Esophagus muscularis mucosa (tissue), 4 donors: ENCODE measurements at places on chromosomes 3 and 15.

- DNase-seq, result no peak
- H3K36me3 ChIP-seq, result no peaks in the 10 kb centered on the region
- H3K4me1 ChIP-seq, result no peaks in the 10 kb centered on the region
- no peaks in the 10 kb centered on the region for H3K27me3 ChIP-seq
- no peak overlapping the region for H3K4me3 ChIP-seq
Observed at GRCh38 chr3:22922317-22922716, 280.8 kb upstream of the UBE2E2 start.

DNA sequence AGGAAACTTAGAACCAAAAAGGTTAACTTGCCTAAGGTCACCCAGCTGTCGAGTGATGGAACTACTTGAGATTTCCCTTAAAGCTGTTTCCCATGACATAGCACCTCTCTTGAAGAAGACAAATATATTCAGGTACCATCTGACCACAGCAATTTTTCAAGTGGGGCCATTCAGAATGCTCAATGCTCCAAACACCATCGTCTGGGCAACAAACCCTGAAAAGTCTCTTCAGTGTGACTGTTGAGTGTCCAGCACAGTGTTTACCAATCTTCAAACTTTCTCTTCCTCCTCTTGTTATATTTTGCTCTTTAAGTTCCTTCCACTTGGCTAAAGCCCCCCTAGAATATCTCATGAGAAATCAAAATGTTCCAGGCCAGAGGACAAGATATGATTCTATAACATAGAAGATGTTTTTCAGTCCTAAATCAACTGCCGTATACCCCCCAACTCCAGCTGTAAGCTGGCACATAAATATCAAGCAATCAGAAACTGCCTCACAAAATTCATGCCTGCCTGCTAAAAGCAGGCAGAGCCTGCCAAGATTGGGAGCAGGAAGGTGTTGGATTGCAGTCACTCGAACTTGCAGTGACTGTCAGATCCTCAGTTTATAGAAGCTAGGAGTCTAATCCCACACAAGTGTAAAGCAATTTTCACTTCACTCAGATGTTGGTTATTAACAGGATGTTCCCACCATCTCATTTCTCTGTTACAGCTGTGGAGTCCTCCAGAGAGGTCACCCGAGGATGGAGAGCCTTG is 230.5 kb upstream of the MRPL3 start:
- no peaks in the 10 kb centered on the region for H3K36me3 ChIP-seq
- H3K27me3 ChIP-seq, result no peaks in the 10 kb centered on the region
- no peaks in the 10 kb centered on the region for H3K4me1 ChIP-seq
- H3K4me3 ChIP-seq, result no peak overlapping the region

- no peaks in the 10 kb centered on the region for H3K4me1 ChIP-seq
- H3K36me3 ChIP-seq, result peaks cover 4% of the 10 kb centered on the region
- DNase-seq, result no peak
Observed at GRCh38 chr3:131047582-131047981, 20.9 kb downstream of the NEK11 start.

- H3K27me3 ChIP-seq, result no peaks in the 10 kb centered on the region
- H3K4me3 ChIP-seq, result peak within 1 kb of the TSS; percentile 15
- no peak for DNase-seq
- H3K27ac ChIP-seq, result peak within 1 kb of the TSS; percentile 11
Observed at GRCh38 chr3:183555541-183556081, at the start of gene KLHL6. KLHL6 (minus strand) TSS chr3:183555706; CDS start chr3:183555653, 53 bp downstream.

DNA sequence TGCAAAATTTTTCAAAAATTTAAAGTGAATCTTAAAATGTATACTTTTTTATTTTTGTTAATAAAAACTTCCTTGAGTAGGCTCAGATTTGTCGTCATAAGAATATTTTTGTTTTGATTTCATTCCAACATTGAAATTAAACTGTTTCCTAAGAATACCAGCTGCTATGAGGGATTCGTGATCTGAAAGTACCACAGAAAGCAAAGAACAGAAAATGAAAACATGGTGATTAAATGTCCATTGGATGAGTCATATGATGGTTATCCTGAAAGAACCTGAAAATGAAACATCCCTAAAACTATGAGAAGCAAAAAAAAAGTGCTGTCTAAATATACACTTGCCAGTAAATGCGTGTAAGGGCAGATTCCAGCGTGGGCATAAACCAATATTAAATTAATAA is 143.8 kb downstream of the GMNC start:
- no peak overlapping the region for H3K27ac ChIP-seq
- H3K4me3 ChIP-seq, result no peak overlapping the region
- H3K4me1 ChIP-seq, result no peaks in the 10 kb centered on the region
- DNase-seq, result no peak
- H3K27me3 ChIP-seq, result no peaks in the 10 kb centered on the region

- H3K27me3 ChIP-seq, result no peaks in the 10 kb centered on the region
- no peaks in the 10 kb centered on the region for H3K4me1 ChIP-seq
- no peak overlapping the region for H3K4me3 ChIP-seq
- H3K36me3 ChIP-seq, result no peaks in the 10 kb centered on the region
- DNase-seq, result no peak
Observed at GRCh38 chr15:49926740-49927139, 192.3 kb downstream of the ATP8B4 start.

GRCh38 chr3:19165654-19166053 is 17.3 kb downstream of the KCNH8 start:
- no peak for DNase-seq
- H3K27me3 ChIP-seq, result no peaks in the 10 kb centered on the region
- H3K4me3 ChIP-seq, result no peak overlapping the region
- H3K36me3 ChIP-seq, result no peaks in the 10 kb centered on the region
- no peaks in the 10 kb centered on the region for H3K4me1 ChIP-seq

DNA sequence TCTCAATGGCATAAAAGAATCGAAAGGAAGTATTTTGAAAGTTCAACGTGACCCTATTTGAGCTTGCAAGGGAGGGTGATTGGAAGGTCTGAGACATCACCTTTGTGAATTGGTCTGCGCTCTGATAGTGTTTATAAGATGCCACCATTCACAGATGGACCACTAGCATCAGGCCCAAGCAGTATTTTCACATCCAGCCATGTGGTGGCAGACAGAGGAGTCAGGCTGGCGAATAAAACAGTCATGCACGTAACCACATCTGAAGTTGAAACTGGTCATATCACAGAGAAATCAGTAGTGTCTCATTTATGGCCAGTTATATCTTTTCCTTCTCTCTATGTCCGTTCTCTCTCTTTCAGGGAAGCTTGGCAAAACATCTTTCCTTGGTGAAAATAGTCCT is 170.1 kb upstream of the ONECUT1 start:
- no peak for DNase-seq
- H3K4me3 ChIP-seq, result no peak overlapping the region
- H3K36me3 ChIP-seq, result no peaks in the 10 kb centered on the region
- no peak overlapping the region for H3K27ac ChIP-seq
- no peaks in the 10 kb centered on the region for H3K4me1 ChIP-seq
- H3K27me3 ChIP-seq, result no peaks in the 10 kb centered on the region

GRCh38 chr3:140292684-140293083 is 357.7 kb downstream of the CLSTN2 start:
- no peaks in the 10 kb centered on the region for H3K4me1 ChIP-seq
- no peaks in the 10 kb centered on the region for H3K27me3 ChIP-seq
- H3K4me3 ChIP-seq, result no peak overlapping the region
- no peaks in the 10 kb centered on the region for H3K36me3 ChIP-seq
- no peak overlapping the region for H3K27ac ChIP-seq
